PC-9 (cell line): ENCODE measurements at places on chromosomes 3 and 15.

DNA sequence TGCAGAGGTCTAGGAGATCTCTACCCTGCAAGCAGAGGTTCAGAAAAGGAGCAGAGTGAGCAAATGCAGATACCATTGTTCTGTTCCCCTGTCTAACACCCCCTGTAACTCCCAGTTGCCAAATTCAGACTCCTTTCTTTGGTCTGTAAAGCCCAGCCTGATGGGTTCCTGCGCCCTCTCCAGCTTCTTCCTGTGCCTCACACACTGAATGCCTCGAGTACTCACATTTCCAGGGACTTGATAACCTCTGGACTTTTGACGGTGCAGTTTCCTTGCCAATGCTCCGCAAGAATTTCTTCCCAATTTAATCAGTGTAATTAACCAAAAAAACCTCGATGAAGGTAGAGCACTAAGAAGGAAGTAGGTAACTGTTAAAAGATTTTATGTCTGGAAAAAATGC lies 19.3 kb downstream of the PDE8A start:
- DNase-seq = no peak

GRCh38 chr15:91049378-91050127 lies 27.2 kb upstream of the VPS33B start:
- peak; percentile 47 for DNase-seq

DNA sequence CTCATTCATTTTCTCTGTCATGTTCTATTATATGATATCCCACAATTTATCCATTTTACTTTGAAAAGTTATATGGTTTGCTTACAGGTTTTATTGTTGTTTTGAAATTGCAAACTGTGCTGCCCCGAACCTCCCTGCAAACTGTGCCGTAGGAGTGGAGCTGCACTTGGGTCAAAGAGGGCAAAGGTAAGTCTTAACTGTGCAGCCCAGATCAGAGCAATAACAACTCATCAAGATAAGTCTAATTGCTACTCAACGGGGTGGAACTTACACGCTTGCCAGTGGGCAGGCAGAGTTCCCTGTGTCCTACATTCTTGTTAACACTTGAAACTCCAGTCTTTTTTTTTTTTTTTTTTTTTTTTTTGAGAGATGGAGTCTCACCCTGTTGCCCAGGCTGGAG lies 33.2 kb downstream of the ZDHHC19 start:
- no peak for DNase-seq

DNA sequence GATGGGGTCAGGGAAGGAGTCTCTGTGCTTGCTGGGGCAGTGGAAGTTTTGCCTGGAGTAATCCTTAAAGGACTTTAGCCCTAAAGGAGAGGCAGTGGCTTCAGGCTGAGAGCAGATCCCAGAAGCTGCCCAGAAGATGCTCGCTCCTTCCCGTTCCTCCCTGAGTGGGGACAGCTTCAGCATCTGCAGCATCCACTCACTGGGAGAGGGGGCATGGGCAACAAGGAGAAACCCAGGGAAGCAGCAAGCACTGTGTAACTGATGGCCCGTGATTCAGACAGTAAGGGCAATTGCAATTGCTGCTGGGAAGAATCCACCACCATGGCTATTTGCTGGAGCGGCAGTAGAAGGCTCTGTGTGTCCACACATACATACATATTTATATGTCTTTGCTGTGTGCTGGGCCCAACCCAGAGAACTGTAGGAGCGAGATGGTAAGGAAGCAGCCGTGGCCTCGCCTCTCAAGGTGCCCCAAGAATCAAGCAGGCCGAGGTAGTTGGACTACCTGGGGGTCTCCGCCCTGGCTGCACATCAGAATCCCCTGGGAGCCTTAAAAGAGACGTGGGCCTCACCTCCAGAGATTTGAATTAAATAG lies 5.8 kb upstream of the PAQR5 start:
- DNase-seq = no peak

DNA sequence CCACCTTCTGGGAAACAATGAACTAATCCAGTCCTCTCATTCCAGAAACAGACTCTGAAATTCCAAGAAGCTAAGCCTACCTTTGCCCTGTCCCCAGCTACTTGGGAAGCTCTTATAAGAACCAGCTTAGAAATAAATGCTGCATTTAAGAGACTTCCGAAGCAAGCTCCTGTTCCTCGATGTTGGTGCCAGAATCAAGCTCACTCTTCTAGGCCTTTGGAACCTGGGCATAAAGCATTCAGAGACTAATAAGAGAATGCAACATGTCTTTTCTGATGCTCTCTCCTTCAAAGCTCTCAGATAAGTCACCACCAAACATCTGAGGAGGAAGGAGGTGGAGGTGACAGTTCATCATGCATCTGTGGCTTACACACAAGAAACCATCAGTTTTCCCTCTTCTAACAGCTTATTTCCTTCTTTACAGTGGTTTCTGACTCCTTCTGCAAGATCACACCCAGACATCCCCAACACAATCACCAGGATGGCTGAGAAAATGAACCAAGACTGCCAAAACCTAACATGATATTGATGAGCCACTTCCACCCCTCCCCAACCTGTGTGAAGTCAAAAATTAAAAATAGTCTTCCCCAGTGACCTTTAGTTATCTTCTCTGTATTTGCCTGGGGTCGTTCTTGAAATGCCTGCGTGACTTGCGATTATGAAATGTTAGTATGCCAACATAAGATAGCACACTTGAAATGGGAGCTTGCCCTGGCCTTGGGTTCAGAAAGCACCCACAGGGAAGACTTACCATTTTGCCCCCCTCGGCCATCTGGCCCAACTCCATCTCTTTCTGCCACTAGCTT lies 11.5 kb downstream of the ARHGEF3 start:
- DNase-seq = no peak

- no peak for DNase-seq
Observed at GRCh38 chr3:54192026-54192425, 69.7 kb downstream of the CACNA2D3 start.

- no peak for DNase-seq
Observed at GRCh38 chr15:76945494-76946093, 14.0 kb downstream of the RCN2 start.

DNA sequence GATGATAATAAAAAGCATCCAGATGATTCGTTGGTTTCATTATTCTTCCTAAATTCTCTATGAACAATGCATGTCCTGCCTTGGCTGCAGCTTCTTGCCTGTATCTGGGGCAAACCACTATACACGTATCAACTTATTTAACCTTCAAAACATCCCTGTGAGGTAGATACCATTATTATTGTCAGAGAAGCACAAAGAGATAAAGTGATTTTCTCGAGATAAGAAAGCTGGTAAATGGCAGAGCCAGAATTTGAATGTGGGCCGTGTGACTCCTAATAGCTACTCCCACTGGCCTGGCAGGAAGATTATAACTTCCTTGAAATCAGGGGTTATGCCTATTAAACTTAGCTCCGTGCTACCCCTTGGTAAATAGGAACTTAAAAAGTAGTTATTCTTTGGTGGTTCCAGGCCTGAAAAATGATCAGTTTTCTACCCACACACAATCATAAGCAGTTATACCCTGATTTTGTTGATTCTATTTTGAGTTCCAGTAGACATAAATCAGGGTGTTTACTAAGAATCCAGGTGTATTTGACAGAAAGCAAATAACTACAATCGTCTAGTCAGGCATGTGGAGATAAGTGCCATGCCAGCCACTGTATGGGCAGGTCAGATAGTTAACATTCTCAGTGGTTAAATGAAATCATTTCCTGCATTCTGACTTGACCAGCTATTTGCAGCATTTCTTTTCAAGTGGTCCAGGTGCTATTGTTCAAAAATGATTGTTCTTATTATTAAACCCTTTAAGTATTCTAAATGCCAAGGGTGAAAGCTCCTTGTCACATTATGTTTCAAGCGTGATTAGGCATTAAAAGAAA lies 99.2 kb upstream of the LRRN1 start:
- peak; percentile 35 for DNase-seq

DNA sequence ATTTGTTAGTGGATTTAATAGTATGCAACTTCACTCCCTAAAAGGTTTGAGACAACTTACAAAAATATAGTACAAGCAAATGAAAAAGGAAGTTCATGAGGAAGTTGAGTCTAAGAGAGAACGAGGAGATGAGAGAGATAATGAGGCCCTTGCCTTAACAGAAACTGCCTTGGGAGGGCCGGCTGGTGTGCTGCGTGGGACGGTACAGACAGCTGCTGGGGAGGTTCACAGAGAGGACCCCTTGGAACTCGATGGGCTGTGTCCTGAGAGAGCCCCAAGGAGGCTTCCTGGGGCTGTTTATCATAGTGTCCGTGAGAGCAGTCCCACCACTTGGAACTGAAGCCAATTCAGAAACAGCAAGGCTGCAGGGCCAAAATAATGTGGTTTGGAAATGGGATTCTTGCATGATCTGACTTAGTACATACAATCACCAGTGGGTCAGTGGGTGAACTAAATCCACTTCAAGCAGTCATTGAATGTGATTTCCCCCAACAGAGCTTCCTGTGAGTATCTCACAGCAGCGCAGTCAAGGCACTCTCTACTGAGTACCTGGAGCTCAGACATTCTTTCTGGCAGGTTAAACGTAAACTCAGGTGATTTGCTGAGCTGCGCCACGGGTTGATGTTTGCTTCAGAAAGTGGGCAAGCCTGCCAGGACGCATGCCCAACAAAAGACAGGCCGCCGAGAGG lies 90.8 kb downstream of the CRTC3 start:
- no peak for DNase-seq

DNA sequence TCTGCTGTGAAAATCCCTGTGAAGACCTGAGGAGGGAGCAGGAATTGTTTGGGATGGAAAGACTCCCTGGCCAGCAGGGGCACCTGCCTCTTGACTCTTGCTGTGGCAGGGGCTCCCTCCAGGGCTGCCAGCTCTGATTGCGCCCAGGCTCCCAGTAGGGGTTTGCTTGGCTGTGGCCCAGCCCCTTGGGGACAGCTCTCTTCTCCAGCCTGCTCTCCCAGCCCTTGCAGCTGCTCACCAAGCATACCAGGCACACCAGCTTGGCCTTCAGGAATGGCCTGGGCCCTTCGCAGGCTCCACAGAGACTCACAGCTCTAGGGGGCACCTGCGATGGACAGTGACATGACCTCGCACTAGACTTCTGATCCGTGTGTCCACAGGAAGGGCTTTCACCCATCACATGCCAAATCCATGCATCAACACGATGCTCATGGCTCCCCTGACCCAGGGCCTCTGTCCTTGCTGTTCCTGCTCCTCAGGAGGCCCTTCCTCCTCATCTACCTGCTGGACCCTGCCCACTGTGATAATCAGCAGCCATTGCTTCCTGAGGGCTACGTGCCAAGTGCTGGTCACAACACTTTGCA lies 61.8 kb downstream of the SCN5A start:
- no peak for DNase-seq

GRCh38 chr3:94176988-94177745 lies 114.3 kb downstream of the NSUN3 start:
- no peak for DNase-seq

DNA sequence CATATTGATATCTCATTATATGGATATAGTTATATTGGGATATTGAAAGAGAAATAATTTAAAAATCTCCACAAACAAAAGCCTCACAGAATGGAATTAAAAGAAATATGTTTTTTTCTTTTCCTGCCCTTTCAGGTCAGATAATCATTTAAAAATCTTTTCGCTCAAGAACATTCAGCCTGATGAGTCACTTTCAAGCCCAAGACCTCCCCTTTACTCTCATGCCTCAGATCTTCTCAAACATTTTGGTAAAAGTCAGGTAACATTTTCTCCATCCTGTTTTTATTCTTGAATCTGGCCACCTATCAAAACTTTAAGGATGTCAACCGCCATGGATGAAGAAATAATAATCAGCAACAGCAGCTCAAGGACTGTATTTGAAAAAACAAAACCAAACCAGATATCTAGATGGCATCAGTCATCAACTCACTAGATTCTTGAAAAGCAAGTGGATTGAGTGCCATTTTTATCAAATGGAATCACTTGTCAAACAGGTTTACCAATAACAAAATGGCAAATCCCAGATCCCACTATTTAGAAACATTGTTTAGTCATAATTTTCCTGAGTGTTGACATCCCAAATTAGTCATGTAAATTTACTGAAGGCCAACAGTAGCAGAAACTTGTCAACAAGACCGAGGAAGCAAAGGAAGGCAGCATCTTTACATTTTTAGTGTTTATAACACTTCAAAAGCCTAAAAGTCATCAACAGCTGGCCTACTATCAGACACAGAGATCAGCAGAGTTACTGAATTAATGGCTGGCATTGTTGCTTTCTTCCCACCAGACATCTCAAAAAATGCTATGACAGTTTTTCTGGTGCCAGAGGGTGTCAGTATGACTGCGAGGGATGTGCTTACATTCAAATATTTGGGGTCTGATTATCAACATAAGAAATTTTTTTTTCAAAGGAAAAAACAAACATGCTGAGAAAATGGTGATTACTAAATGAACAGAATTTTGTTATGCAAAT lies 444.7 kb downstream of the MAGI1 start:
- DNase-seq = no peak
